ENCODE measurements at places on chromosomes 5 and 9. TPM values are rescaled to one million over a fixed set of nuclear protein-coding genes. Genes with fewer than 3 reads are reported as not detected.

Gene SMIM33
- not detected for total RNA-seq

Gene ADAMTS12
- 17.5 TPM for total RNA-seq

Gene PCDHGA1
- total RNA-seq, result 3.5 TPM

DNA sequence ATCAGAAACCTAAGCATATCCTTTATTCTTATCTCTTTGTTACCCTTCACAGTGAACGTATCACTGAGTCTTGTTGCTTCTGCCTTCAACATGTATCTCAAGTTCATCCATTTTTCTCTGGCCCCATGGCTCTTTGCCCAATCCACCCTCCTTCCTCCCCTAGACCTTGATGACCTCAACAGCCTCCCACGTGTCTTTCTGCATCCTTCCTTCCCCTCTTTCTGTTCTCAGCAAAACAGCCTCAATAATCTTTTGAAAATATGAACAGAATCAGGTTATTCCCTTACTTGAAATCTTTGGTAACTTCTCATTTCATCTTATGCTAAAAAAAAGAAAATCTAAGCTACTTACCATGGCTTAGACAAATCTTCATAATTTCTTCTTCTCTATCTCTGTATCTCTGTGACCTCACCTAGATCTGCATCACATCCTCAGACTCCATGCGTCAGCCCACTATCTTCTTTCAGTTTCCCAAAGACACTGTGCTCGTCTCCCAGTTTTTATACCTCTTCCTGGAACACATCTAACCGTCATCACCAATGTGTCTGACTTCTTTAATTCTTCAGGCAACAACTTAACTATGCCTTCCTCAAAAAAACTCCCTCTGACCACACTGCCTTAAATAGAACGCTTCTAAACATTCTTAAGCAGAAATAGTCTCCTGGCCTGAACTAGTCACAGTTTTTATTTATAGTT, 208.0 kb downstream of the PARP8 start:
- DNase-seq, result no peak

DNA sequence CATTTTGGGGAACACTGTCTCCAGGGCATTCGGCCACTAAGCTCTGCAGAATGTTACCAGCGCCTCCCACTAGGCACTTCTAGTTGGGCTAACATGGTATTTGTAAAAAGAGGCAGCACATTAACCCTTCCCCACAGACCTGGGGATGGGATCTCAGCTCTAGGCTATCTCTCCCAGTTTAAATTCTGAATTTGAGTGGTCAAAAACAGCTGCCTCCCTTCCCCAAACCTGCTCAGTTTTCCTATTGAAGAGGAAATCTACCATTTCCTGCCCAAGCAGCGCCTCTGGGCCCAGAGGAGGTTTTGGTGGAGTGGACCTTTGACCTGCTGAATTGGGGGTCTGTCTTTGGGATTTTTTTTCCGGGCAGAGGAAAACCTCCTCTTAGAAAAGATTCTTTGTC, 53.2 kb downstream of the ENC1 start:
- DNase-seq, result peak; percentile 15

- DNase-seq, result no peak
Measured at GRCh38 chr5:102801371-102801770, 46.3 kb downstream of the PAM start.

DNA sequence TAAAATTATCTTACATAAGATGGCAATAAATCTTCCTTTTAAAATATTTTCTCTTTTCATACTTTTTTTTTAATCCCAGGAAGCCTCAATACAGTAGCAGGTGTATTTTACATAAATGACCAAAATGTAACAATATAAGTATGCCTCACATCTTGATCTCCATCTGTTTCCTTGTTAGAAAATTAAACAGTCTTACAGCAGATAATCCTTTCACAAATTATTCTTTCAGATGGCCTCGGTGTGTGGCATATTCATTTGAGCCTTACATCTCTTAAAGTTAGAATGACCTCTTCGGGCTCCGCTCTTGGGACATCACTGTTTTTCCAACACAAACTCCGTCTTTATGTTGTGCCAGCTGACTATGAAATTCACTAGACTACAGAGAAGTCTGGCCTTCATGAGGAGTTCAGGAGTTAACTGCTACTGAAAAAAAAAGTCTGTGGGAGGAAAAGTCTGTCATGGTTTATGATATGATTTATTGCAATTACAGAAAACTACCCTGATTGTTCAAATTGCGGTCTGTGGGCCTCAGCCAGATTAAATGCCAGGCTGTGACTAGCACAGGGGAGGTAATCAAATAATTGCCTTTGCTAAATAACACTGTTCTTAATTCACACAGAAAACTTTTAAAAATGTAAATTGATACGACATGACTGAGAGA, 292.9 kb upstream of the PUM3 start:
- no peak for DNase-seq

GRCh38 chr9:124264823-124265233, 7.1 kb downstream of the NEK6 start:
- DNase-seq, result no peak

DNA sequence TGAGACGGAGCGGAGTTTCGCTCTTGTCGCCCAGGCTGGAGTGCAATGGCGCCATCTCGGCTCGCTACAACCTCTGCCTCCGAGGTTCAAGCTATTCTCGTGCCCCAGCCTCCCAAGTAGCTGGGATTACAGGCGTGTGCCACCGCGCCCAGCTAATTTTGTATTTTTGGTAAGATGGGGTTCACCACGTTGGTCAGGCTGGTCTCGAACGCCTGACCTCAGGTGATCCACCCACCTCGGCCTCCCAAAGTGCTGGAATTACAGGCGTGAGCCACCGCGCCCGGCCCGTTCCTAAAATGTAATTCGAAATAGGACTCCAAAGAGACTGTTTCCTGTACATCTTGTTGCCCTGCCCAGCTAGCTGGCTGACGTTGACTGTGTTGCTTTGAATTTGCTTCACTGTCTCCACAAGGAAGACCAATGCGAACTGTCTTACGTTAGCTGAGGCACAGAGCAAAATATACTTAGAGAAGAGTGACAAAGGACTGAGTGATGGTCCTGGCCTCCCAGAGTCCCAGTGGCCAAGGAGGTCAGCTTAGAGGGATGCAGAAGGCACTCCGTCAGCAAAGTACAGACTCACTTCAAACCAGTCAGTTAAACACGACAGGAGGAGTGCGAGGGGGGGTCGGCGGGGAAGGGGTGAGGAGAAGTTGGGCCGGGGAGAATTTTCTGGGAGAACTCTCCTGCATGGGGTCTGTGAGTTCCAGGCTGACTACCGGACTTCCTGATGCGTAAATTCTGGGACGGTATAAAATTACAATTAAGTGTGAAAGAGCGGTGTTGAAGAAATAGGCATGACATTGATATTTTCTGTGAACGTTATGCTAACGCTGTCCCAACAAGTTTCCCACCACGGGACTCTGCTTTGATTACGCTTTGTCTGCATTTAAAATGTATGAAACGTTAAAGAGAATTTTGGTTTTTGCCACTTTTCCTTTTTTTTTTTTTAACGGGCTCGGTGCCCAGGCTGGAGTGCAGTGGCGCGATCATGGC, 6.8 kb upstream of the TRIM41 start:
- DNase-seq, result peak; percentile 53

DNA sequence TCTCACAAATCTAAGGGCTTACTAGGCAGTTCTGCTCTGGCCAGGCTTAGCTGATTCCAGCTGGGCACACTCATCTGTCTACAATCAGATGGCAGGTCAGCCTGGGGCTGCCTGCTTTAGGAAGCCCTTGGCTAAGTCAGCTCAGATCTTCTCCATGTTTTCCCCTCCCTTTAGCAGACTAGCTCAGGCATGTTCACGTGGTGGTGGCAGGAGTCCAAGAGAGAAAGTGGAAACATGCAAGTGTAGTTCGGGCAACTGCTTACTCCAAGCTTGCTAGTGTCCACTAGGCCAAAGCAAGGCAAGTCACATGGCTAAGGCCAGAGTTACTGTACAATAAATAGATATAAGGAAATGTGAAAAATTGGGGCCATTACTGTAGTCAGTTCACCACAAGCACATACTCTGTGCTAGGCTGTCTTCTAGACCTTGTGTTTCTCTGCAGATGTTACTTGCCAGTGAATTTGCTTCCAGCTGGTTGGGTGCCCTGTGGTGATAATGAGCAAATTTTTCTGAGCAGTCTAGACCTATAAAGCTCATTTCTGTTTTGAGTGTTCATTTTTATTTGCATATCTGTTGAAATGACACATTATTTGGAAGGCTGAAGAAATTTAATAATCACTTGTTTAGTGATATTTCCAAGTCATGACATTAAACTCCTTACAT, 38.3 kb downstream of the RECK start:
- peak; percentile 31 for DNase-seq

- DNase-seq, result no peak
Measured at GRCh38 chr5:43215073-43215631, 23.1 kb downstream of the NIM1K start.

DNA sequence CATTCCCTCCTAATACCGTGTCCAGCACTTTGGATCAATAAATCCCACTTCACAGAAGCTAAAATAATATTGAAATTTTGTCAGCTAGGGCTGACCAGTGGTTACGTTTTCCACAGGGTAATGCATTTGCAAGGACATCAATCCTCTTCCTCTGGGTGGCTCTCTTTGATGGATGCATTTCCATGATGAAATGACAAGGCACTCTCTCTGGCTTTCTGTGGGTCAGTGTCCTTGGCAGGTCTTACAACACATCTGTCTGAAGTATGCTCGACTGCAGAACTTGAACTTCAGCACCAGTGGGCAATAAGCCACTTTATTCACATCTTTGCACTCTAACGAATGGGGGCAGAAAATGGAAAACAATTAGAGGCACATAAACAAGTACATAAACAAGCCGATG, 330.1 kb downstream of the ADAMTS6 start:
- no peak for DNase-seq

GRCh38 chr9:30078195-30078594, 2306.2 kb upstream of the ACO1 start:
- DNase-seq, result no peak

DNA sequence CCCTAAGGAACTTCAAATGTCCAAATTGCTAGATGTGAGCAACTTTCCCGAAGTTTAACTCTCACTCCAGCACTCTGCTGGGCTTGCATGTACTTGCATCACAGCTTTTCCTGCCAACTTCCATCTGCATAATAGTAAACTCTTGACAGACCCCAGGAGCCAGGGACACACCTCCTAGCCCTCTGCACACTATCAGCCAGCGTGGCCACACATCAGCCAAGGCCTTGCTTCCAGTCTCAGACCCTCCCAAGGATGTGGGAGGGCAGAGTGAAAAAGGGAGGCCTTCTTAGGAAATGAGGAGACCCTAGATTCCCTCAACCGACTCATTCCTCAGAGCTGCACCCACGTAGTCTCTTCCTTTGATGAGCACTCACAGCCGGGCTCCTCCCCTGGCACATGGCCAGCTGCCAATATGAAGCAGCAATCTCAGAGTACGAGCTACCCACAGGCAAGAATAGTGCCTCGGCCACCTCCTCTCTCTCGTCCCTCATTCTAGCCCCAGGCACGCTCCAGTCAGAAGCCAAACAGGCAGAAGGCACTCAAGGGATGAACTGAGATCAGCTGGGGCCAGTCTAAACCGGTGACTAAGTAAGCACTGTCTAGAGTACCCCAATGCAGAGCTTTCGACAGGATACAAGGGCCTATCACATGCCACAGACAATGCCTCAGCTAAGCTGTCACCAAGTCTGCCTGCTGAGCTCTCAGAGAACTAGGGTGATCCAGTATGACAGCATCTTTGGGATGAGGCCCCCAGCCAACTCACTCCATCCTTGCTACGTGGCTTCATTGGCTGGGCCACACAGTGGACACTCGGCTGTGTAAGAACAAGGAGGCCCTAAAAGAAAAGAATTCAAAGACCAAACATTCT, 2.3 kb downstream of the P4HA2 start:
- DNase-seq, result peak; percentile 92

DNA sequence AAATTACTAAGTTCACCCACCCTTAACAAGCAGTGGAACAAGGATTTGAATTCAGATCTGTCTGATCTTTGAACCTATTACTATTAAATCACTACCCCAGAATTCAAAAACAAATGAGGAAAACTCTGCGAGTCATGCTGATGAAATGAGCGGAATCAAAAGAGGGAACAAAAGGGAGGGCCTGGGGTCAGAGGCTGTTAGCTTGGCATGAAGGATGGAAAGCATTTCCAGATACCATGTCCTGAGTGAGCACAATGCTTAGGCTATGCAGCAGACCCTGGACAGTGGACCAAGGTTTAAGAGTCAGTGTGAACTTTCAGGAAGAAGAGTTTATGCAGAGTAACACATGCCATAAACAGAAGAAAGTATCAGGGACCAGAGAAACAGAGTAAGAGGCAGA, 30.5 kb downstream of the GRIA1 start:
- DNase-seq, result no peak

DNA sequence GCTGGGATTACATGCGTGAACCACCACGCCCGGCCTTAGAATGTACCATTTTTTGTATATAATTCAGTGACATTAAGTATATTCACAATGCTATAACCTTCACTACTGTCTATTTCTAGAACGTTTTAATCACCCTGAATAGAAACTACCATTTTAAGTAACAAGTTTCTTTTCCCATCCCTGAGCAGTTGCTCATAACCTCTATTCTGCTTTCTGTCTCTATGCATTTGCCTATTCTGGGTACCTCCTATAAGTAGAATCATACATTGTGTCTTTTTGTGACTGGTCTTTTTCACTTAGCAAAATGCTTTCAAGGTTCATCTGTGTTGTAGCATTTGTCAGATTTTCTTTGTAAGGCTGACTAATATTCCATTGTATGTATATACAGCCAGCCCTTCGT, 39.9 kb downstream of the DDX46 start:
- DNase-seq, result no peak

DNA sequence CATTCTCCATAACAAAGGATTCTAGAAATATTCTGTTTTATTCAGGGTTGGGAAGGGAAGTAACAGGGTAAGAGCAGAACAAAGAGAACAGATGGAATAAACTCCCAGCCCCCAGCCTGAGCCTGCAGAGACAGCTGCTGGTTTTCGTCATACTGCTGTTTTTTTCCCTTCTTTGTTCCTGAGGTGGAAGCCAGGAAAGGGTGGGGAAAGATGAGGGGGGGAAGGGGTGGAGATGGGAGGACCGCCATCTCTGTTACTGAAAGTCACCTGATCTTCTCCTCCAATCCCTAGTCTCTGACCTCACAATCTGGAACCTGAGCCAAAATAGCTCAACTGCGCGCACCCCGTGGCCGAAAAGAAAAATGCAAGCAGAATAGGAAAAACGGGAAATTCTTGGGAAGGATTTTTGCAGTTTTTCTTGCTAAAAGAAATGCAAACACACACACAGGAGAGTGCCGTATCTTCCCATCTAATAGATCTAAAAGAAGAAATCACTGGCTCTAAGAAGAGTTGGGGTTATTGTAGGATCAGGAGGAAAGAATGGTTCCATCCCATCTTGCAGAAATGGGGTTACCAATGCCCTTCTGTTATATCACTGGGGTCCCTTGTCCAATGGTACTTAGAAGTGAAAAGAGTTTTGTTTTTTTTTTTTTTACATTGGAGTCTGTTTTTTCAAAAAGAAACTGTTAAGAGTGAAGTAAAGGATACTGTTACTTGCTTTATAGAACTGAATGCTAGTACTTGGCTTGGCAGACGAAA, 57.9 kb downstream of the DIAPH1 start:
- peak; percentile 95 for DNase-seq

- no peak for DNase-seq
Measured at GRCh38 chr5:122775550-122776542, 966 bp downstream of the SNX2 start.

GRCh38 chr9:97502222-97502983, 937 bp downstream of the TMOD1 start:
- peak; percentile 9 for DNase-seq

Data from SJCRH30 (cell line).